MG63 (cell line): ENCODE measurements at places on chromosomes 16 and 17. TPM values are rescaled to one million over a fixed set of nuclear protein-coding genes. Genes with fewer than 3 reads are reported as not detected.

Gene G6PC1
- not detected in 2 replicates for total RNA-seq

Gene HOXB8
- total RNA-seq: 3.8 and 4.8 TPM in 2 replicates

Gene CXCL16
- total RNA-seq: 1.8 and 3.7 TPM in 2 replicates

Gene MYO15A
- not detected in 2 replicates for total RNA-seq

Gene WFIKKN2
- total RNA-seq: not detected in 2 replicates

Gene IRX6
- total RNA-seq: 0.16 TPM in 1 of 2 replicates, not detected in the other

Gene MILR1
- total RNA-seq: 5.6 and 19.0 TPM in 2 replicates

Gene ZNF668
- total RNA-seq: 34.1 and 47.4 TPM in 2 replicates

Gene WFDC1
- 0.40 TPM in 1 of 2 replicates, not detected in the other for total RNA-seq

Gene KRTAP4-1
- not detected in 2 replicates for total RNA-seq

Gene PPP1R27
- not detected in 2 replicates for total RNA-seq

Gene EFCAB13
- 0.05 and 0.30 TPM in 2 replicates for total RNA-seq

Gene KRT9
- not detected in 2 replicates for total RNA-seq

Gene CPHXL2
- total RNA-seq: not detected in 2 replicates

Gene TOM1L1
- total RNA-seq: 13.9 and 46.3 TPM in 2 replicates

GRCh38 chr17:948284-948852 is 31.2 kb downstream of the NXN start:
- peak; percentile 50 for DNase-seq

DNA sequence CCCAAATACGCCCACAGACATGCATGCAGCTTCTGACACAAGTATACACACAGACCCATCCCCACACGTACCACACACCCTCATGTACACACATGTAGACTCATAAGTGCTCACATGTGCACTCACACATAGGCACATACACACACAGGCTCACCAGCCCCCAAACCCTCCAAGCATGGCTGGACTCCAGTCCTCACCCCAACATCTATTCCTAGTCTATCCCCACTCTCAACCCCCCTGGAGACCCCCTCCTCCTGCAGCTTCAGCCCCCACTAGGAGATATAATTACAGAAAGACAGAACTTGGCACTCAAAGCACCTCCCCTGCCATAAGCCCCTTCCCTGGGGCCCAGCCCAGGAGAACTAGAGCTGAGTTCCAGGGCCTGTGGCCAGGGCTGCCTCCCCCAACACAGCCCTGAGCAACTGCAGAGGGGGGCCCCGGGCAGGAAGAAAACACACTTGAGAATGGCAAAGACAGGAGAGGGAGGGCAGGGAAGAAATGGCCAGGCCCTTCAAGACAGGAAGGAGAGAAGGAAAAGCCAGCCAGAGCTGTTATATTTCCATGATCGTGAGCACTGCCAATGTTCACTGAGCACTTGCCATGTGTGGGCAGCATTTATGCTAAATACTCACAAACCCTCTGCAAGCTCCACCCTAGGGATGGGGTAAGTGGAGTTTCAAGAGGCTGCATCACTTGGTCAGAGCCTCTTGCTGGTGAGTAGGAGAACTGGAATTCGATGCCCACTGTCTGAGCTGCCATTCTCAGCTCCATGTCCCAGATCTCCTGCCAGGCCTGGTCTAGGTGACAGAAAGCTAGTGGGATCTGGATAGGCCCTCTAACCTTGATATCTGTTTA is 224.5 kb downstream of the ZNF423 start:
- DNase-seq: peak; percentile 51

GRCh38 chr17:54157542-54157941 is 334.8 kb downstream of the KIF2B start:
- no peak for DNase-seq

- DNase-seq: peak; percentile 67
Measured at GRCh38 chr17:17739388-17740066, 58.3 kb downstream of the RAI1 start.

- peak; percentile 76 for DNase-seq
Measured at GRCh38 chr17:51397361-51398127, 137.2 kb downstream of the UTP18 start.

DNA sequence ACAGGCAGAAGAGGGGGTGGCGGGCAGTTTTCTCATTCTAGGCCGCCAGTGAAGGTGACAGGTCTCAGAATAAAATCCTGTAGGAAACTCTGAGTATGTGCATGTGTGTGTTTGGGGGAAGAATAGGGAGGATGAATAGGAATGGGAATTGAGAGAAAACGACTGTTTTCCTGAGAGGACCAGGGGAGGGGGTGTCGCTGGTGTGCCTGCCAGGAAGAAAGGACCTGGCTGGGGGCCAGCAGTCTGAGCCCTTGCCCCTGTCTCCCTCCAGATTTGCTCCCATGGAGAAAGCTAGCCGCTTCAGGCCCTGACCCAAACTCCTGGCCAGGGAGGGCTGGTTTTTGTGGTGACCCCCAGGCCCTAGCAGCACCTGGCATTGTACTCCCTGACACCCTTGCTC is 14.4 kb downstream of the C17orf50 start:
- no peak for DNase-seq

DNA sequence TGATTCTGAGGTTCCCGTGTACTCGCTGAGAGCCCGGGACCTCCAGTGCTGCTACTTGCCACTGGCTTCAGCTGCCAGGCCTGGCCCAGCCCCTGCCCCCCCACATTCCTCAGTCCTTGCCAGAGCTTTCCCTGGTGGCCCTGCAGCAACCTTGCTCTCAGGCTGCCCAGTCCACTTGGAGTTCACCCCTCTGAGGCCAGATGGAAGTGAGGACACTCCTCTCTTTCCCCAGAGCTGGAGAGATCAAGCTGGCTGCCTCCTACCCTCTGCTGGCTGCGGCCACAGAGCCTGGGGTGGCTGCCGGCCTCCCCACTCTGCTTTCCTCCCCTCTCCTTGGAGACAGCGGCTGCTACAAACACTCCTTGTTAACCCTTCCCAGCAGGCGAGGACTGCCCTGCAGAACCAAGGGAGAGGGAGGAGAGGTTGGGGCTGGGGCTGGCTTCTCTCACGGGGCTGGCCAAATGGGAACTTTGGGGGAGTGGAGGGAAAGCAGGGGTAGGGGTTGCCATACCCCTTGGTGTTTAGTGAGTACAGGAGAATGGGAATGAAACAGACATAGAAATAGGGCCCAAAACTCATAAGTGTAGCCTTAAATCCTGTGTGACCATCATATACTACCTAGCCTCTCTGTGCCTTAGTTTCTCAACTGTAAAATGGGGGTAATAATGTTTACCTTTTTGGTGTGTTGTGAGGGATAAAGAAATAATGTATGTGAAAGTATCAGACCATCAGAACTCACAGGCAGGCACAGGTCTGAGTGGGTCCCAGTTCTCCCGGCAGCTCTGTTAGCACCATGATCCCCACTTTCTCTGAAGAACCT is at the start of gene GAS2L2:
TSS of gene GAS2L2 (minus strand) at position 295 of the 820 bp plus-strand sequence. CDS start 389 bp downstream, outside the sequence.
- DNase-seq: no peak

DNA sequence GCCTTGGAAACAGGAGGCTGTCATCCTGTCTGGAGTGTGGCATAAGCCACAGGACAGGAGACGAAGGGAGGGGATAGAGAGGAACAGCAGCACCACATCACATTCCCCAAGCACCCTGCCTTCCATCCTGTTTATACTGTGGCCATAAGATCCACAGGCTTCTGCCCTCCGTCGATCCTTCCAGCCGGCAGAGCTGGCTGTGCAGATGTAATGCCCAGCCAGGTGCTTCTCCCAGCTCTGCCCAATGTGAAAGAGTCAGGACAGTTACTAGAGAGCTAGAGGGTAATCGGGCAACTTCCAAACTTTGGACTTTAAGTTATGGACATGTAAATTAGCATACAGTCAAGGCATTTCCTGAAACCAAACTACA is 368.4 kb downstream of the SOX9 start:
- no peak for DNase-seq

DNA sequence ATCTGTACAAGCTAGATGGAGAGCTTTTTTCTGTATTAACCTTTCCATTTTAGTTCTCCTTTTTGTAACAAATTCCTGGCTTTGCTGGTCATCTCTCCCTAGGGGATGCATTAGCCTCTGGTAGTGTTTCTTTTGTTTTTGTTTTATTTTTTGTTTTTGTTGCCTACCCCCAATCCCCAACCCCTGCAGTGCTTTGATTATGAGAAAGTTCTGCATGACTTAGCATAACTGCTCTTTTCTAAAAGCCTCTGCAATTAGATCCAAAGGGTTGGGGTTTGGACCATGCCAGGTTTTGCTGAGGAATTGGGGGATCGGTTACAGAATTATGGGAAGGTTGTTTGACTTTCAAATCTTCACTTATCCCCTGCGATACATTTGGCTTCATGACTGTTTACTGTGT is 98.2 kb downstream of the ADAMTS18 start:
- no peak for DNase-seq

DNA sequence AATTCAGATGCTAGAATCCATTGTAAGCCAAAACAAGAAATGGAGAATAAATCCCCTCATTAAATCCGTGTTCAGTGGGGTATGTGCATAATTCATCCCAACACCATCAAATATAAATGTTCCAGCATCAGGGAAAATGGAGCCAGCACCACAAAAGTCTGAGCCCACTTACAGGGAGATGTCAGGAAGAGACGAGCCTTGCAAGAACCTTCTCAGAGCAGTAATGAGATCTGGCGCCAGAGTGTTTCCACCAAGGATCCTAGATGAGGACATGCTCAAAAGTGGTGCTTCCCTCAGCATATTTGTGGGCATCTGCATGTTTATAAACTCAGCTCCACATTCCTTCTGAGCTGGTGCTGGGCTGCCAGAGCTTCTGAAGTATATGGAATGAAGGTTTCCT is 541.9 kb upstream of the C16orf82 start:
- no peak for DNase-seq

DNA sequence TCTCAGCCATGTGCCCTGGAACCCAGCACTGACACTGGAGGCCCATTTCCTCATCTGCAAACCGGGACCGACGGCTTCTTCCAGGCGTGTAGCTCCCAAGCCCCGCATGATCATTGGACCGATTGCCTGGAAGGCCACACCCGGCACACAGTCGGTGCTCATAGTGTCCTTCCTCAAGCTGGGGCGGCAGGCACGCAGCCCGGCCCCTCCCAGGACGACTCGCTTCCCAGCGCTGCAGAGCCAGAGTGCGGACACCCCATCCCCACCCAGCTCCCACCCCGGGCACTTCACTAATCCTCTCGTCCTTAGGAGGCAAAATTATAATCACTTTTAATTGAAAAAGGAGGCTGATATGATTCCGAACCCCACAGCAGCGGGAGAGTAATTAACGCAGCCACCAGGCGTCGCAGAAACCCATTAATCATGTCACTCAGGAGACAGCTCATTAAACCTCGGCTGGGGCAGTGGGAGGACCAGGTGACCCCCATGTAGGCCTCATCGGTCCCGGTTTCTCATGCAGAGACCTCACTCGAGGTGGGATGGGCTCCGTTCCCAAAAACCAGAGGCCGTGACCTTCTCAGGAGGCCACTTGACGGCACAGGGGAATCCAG is 33.1 kb downstream of the ZNF469 start:
- no peak for DNase-seq

DNA sequence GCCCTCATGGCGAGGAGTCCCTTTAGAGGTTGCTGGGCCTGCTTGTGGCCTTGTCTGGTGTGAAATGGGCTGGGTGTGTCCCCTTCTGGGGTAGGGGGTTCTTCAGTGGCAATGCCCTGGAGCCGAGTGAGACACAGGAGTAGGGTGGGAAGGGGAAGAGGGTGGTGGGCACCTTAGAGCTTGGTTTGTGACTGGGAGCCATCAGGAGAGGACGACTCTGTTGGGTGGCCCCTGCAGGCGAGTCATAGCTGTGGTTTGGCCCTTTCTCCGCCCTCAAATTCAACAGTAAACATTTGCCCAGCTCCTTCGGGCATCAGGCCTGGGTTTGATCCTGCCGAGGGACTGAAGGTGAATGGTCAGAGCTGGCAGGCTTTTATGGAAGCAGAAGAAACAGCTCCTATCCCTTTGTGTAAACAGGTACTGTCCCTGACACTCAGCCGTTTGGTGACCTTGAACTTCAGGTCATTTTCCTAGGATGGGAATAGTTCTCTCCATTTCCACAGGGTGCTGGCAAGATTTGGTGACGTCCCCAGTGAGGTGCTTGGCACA is 2.9 kb downstream of the E4F1 start:
- peak; percentile 78 for DNase-seq

- DNase-seq: no peak
Measured at GRCh38 chr16:85988306-85988705, 89.3 kb downstream of the IRF8 start.

GRCh38 chr16:50103764-50104163 is 38.0 kb downstream of the HEATR3 start:
- DNase-seq: no peak

DNA sequence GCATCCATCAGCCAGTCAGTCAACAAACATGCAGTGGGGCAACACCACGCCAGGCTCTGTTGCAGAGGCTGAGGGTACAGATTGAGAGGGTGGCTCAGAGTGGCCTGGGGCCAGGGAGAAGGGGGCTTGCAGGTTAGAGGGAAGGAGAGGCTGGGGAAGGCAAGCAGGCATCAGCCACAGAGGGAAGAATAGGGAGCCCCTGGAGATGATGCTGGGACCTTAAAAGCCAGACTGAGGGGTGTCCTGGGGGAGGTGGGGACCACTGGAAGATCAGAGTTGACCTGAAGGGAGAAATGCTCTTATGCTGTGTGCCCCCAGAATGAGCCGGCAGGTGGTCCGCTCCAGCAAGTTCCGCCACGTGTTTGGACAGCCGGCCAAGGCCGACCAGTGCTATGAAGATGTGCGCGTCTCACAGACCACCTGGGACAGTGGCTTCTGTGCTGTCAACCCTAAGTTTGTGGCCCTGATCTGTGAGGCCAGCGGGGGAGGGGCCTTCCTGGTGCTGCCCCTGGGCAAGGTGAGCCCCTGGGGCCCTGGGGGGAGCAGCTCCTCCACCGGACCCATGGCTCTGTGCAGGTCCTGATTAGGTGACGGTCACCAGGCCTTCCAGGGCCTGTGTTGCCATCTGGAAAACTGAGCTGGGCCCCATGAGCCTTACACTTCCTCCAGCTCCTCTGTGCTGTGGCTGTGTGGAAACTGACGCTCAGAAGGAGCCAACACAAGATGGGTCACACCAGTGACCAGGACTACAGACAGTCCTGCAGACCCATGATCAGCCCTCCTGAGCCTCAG is 1.7 kb downstream of the CORO1A start:
- DNase-seq: no peak

GRCh38 chr16:58272855-58273254 is 22.0 kb downstream of the PRSS54 start:
- DNase-seq: no peak

DNA sequence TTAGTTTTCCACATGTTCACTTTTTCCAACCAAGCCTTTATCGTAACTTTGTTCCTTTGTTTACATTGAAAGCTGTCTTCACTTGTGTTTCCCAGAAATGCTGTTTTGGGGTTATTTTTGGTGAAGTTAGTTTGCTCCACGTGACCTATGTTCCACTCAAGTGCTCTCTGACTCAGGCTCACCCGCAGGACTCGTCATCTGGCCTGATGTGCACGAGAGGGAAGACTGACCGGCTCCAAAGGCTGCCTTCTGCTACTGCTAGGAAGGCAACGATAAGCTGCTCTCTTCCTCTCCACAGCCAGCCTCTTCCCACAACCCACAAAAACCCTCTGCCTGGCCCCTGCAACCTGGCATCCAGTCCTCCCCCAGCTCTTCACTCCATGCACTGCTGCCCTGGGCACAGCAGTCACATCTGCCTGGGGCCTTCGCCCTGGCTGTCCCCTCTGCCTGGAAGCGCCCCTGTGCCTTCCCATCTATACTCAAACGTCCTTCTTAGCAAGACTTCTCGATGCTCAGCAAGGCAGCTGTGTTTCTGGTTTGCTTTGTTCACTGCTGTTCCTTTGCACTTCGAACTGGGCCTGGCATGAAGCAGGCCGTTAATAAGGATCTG is 28.0 kb downstream of the ZCCHC14 start:
- DNase-seq: peak; percentile 83

GRCh38 chr17:32102172-32102571 is 40.1 kb upstream of the RHOT1 start:
- DNase-seq: no peak
